ENCODE measurements at places on chromosomes 12 and 14.

- DNase-seq: no peak
These were observed 1303.1 kb upstream of the TMEM132C start for GRCh38 chr12:126963825-126964224.

DNA sequence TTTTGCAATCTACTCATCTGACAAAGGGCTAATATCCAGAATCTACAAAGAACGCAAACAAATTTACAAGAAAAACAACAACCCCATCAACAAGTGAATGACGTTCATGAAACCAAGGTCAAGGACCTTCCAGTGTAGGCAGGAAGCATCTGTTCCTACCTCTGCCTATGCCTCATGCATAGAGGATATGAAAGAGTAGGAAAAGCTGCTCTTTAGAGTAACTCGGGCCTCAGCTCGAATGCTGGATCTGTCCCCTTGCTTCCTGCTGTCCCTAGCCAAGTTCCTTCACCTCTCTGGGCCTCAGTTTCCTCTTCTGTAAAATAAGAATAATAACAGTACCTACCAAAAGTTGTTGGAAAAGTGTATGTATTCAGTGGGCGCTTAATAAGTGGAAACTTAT lies 65.0 kb downstream of the FOXN4 start:
- DNase-seq: no peak

GRCh38 chr12:57430931-57431566 lies at the start of gene R3HDM2:
Gene R3HDM2, minus strand, starts transcription at chr12:57431043. Its CDS starts 120,615 bp downstream, at chr12:57310428.
- peak; percentile 95 for DNase-seq

DNA sequence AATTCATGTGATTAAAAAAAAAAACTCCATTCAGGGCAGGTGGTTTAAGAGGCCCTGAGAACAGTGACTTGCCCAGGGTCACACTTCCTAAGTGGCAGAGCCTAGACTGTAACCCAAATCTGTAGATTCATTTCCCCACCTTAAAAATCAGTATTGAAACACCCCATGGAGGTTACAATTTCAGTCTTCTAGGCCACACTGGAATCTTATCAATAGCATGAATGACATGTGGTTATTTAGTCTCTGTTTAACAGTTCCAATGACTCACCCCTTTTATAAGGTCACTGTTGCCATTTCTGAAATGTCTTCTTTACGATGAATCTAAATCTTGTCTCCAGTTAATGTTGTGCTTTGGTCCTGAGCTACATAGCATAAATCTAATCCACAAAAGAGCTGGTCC lies 262.3 kb upstream of the GRIP1 start:
- DNase-seq: no peak

- DNase-seq: no peak
These were observed 56.2 kb upstream of the RTRAF start for GRCh38 chr14:51933191-51933590.

DNA sequence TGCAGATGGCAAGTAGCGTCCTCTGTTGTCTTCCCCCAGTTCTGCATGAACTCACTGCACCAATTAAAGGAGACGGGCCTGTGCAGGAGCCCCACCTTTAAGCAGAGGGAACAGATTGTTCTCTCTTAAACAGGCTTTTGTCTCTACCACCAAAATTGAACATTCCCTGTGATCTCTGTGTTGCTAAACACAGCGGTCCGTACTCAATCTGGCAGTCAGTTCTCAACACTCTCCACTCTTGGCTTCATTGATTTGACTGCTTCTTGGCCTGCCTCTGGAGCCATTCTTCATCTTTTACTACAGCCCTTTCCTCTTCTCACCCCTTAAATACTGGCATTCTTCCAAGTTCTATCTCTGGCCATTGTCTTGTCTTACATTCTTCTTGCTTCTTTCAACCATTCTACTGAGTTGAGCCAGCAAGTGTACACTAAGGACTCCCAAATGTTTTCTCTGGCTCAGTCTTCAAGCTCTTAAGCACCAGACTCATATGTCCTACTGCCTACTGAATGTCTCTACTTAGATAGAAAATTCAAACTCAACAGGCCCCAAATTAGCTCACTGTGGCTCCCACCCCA lies 8.0 kb upstream of the NT5DC3 start:
- DNase-seq: no peak

DNA sequence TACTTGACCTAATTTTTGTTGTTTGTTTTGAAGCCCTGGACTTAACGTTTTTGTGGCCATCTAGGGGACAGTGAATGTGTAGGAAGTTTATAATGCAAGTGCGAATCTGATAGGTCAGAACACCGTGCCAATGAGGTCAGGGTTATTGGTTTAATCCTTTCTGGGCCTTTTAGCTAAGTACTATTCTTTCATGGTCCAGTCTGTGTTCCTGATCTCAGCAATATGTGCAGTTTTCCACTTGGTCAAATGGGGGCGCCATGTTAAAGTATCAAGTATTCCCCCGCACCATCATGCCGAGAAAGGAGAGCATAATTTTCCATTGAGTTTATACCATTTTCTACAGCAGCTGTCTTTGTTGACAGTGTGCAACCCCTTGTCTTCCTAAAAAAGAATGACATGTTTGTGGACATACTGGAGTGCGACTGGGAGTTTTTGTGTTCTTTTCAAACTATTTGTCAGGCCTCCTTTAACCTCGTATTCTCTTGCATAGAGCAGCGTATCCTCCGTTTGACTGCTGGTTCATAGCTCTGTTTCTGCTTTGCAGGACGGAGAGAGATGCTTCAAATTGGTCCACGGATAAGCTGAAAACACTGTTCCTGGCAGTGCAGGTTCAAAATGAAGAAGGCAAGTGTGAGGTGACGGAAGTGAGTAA lies 1.3 kb downstream of the AHSA1 start:
- peak; percentile 62 for DNase-seq

- no peak for DNase-seq
These were observed 137.8 kb downstream of the GPHN start for GRCh38 chr14:66645716-66646115.

GRCh38 chr12:100279607-100280244 lies 12.7 kb downstream of the SCYL2 start:
- DNase-seq: no peak

DNA sequence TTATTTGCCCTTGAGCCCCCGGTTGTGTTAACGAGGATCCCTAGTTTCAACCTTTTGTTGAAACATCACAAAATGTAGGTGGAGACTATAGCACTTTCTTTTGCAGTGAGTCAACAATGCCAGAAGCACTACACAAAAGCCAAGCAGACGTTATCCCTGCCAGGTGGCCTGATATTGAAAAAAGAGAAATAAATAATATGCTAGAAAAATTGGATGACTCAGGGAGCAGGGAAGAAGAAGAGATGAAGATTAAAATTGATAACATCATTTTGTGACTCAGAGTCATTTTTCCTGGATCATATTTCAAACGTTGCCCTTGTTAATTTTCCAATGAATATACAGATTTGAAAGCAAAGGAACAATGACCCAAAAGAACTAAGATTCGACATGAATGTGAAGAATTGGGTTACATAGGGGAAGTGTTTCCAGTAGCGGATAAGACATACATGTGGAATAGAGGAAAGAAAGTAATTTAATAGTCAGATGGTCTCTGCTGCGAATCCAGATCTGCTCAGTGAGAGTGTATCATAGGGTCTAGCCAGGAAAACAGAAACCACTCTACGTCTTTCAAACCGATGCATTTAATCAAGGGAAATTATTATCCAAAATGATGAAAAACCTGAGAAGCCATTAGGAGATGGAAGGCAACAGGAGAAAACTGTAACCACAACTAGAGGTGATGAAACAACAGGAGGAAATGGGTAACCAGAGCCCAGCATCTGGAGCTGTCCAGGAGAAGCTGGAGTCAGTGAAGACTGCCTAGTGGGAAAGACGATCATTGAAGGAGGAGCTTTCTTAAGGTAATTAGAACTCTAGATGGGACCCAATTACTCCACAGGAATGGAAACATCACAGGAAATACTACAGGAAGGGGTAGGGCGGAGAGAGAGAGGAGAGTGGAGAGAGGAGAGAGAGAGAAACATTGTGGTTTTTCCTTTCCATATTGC lies 57.9 kb downstream of the RERG start:
- DNase-seq: peak; percentile 35

- no peak for DNase-seq
These were observed 104.0 kb upstream of the PWP1 start for GRCh38 chr12:107581619-107582015.

GRCh38 chr12:124277394-124278241 lies 17.3 kb upstream of the RFLNA start:
- no peak for DNase-seq

GRCh38 chr14:29815016-29815674 lies 112.5 kb downstream of the PRKD1 start:
- DNase-seq: no peak

GRCh38 chr12:130456375-130457199 lies 118.9 kb downstream of the PIWIL1 start:
- no peak for DNase-seq

DNA sequence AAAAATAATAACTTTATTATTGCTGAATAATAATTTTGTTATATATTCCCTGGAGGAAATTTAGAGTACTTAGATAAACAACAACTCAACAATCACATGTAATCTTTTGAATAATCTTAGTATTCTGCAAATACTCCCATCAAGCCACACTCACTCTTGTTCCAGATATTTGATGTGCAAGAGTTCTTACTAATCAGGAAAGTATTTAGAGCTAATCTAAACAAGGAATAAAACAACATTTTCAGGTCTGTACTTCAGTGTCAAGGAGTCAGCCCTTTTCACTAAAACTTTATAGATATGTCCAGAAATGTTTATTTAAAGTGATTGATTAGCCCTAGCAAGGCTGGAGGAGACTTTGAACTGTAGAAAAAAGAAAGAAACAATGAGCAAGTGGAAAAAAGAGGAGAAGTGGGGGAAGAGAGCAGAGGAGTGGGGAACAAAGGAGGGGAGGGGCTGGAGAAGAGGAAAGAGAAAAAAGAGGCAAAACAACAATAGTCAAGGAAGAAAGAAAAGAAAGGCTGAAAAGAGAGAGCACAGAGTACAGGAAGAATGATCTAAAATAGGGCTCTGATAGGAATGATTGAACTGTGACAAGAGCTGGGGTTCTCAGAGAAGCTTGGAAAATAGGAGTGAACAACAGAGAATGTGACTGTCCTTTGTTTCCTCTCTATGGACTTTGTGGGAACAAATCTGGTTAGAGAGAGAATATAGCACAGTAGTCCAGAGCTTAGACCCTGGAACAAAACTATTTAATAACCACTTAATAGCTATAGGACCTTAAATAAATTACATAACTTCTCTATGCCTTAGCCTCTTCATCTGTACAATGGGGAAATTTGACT lies 238.7 kb downstream of the AKAP6 start:
- DNase-seq: peak; percentile 48
